ENCODE measurements at places on chromosomes 6 and 20. TPM values are rescaled to one million over a fixed set of nuclear protein-coding genes. Genes with fewer than 3 reads are reported as not detected.

- DNase-seq, result no peak
These were observed 9.9 kb upstream of the C6orf141 start for GRCh38 chr6:49540614-49541013.

- no peak for DNase-seq
These were observed 67.2 kb downstream of the DHX35 start for GRCh38 chr20:39029364-39029763.

GRCh38 chr6:70234561-70235236 lies 68.2 kb downstream of the COL9A1 start:
- DNase-seq, result no peak

DNA sequence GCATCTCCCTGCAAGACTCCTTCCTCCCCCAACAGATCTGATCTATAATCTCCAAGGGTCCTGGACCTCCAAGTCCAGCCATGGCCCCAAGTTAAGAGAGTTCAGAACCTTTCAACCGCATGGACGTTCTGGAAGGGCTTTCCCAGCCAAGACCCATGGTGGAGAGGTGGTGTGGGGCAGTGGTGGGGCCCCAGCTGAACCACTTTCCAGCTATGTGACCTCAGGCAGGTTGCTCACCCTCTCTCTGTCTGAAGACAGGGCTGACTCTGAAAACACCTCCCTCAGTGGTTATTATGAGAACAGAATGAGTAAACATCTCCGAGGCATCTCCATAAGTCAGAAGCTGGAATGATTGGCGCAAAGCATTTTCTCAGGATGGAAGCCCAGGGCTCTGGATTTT lies 887 bp downstream of the CLPS start:
- no peak for DNase-seq

DNA sequence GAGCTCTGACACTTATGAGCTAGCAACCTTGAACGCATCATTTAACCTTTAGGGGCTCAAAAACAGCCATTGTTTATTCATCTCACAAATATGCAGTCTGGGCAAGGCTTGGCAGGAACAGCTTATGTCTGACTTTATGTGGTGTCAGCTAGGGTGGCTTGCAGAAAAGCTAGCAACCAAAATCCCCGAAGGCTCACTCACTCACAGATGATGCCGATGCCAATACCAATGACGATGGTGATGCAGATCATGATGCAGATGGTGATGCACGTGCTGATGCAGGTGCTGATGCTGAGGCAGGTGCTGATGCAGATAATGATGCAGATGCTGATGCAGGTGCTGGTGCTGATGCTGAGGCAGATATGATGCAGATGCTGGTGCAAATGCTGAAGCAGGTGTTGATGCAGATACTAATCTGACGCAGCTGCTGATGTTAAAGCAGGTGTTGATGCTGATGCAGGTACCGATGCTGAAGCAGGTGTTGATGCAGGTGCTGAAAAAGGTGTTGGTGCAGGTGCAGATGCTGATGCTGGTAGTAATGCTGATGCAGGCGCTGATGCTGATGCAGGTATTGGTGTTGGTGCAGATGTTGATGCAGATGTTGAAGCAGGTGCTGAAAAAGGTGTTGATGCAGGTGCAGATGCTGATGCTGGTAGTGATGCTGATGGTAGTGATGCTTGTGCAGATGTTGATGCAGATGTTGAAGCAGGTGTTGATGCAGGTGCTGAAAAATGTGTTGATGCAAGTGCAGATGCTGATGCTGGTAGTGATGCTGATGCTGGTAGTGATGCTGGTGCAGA lies 195.6 kb downstream of the NFATC2 start:
- DNase-seq, result peak; percentile 74

- no peak for DNase-seq
These were observed 96.7 kb downstream of the SGK1 start for GRCh38 chr6:134221250-134221649.

DNA sequence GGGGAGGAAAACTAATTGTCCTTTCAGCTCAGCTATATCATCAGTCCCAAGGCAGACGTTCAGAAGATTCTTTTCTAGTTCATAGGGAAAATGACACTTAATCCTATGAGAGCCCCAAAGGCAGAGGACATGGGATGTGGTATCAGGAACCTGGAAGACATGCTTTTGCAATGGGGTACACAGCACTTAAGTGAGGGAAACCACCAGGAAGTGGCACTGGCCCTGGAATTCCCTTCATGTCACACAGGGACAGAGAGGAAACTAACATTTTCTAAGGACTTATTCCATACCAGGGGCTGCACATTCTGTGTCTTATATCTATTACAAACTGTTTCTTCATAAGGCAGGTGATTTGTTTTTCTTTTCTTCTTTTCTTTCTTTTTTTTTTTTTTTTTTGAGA lies 28.2 kb downstream of the VPS52 start:
- no peak for DNase-seq

GRCh38 chr20:23629542-23630391 lies 8.0 kb downstream of the CST3 start:
- no peak for DNase-seq

DNA sequence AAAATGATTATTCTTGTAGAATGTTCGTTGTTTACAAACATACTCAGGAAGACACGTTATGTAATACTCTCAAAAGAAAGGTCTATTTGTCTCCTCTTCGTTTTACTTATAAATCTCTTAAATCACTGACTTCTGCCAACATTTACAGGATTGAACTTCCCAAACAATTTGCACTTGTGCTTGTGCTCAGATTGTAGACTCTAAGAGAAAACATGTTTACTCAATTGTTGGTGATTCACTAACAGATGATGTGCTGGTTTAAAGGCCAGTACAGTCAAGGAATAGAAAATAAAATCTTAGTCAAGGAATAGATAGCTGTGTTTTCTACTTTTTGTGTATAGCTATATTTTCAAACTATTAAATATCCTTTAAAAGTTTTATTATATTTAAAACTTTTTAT lies 172.8 kb downstream of the GJA1 start:
- DNase-seq, result no peak

DNA sequence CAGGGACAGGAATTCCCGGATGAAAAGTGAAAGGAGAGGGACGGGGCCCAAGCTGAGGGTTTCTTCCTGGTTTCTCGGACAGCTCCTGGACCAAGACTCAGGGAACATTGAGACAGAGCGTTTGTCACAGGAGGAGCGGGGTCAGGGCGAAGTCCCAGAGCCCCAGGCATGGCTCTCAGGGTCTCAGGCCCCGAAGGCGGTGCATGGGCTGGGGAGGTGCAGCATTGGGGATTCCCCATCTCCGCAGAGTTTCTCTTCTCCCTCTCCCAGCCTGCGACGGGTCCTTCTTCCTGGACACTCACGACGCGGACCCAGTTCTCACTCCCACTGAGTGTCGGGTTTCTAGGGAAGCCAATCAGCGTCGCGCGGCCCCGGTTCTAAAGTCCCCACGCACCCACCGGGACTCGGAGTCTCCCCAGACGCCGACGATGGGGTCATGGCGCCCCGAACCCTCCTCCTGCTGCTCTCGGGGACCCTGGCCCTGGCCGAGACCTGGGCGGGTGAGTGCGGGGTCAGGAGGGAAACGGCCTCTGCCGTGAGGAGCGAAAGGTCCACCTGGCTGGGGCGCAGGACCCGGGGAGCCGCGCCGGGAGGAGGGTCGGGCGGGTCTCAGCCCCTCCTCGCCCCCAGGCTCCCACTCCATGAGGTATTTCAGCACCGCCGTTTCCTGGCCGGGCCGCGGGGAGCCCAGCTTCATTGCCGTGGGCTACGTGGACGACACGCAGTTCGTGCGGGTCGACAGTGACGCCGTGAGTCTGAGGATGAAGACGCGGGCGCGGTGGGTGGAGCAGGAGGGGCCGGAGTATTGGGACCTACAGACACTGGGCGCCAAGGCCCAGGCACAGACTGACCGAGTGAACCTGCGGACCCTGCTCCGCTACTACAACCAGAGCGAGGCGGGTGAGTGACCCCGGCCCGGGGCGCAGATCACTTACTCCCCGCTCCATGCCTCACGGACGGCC lies 54.6 kb upstream of the POLR1H start:
- no peak for DNase-seq

- DNase-seq, result no peak
These were observed 328.8 kb upstream of the MANEA start for GRCh38 chr6:95248499-95248898.

DNA sequence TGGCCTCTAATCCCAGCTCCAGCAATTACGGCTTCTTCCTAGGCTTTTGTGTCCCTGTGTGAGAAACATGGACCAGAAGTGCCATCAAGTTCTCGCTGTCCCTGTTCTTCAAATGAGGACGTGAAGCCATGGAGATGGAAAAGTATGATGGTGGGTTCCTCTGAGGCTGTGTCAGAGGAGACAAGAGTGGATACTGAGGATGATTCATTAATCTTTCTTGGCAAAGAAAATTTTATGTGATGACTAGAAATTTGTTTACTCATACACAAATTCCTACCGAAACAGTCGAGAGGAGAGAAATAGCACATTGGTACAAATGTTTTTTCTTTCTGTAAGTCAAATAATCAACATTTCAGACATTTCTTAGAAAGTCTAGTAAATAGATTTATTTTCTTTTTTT lies 35.0 kb upstream of the PNRC1 start:
- no peak for DNase-seq

GRCh38 chr6:4828187-4828698 lies 52.0 kb downstream of the CDYL start:
- no peak for DNase-seq

DNA sequence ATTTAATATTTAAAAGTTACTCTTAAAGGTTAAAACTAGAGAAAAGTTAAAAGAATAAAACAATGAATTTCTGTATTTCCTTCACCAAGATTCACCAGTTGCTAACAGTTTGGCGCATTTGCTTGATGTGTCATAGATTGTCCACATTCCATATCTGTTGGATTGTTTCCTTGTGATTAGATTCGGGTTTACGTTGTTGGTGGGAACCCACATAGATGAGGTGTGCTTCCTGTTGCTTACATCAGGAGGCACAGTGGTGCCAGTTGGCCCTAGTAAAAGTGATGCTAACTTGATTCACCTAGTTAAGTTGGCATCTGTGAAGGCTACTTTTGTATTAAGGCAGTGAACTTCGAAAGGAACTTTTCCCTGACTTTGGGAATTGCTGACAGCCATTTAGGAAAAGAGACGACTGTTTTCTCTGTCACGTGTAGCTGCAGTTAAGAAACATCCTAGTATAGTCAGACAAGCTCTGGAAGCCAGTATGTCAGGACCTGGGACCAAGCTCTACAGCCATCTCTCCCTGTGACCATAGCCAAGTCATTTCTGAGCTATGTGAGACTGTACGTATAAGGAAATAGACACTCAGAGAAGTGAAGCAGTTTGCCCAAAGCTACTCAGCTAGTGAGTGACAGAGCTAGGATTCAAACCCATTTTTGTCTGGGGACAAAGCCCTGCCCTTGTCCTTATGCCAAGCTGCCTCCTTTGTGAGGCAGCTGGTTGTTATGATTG lies 49.0 kb downstream of the PPARD start:
- DNase-seq, result peak; percentile 97

DNA sequence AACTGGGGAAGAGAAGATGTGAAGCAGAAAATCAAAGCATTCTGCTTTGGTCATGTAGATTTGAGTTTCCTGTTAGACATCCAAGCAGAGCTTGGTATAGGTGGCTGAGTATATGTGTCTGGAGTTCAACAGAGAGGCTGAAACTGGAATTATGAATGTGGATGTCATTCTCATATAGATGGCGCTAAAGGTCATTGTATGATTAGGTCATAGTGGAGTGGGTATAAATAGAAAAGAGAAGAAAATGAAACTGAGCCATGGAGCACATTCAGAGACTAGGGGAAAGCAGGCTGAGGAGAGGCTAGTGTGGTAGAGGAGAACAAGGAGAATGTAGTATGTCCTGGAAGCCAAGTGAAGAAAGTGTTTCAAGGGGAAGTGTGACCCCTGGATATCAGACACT lies 295.6 kb upstream of the PLN start:
- DNase-seq, result peak; percentile 27

GRCh38 chr6:5670811-5671561 lies 335.7 kb downstream of the NRN1 start:
- peak; percentile 7 for DNase-seq

GRCh38 chr6:165732696-165733488 lies 69.9 kb upstream of the PDE10A start:
- no peak for DNase-seq

- no peak for DNase-seq
These were observed 155.3 kb upstream of the EYA4 start for GRCh38 chr6:133085896-133086295.

GRCh38 chr6:158819977-158820622 lies 932 bp upstream of the EZR start:
- no peak for DNase-seq

GRCh38 chr6:166515072-166515810 lies 71.2 kb downstream of the RAMACL start:
- peak; percentile 92 for DNase-seq

GRCh38 chr6:42260396-42260888 lies 42.8 kb upstream of the MRPS10 start:
- peak; percentile 26 for DNase-seq

- DNase-seq, result no peak
These were observed 9.5 kb upstream of the NKX2-2 start for GRCh38 chr20:21523281-21523868.

DNA sequence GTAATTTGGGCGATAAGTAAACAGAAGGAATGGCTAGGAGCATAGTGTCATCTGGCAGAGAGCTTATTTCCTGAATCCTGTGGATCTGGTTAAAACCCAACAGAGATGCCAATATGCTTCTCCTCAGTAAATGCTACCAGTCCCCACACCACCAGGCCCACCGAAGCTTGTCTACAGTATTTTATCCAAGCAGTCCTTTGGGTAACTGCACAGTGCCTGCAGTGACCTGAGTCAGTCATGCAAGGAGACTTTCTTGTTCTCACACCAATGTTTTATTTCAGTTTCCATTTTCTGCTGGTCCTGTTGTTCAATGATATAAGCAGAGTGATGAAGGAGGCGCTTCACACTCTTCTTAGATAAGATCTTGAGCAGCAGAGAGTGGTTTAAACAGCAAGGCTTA lies 326.3 kb downstream of the RIMS1 start:
- DNase-seq, result no peak

GRCh38 chr6:149909701-149910470 lies 12.0 kb upstream of the RAET1E start:
- no peak for DNase-seq

DNA sequence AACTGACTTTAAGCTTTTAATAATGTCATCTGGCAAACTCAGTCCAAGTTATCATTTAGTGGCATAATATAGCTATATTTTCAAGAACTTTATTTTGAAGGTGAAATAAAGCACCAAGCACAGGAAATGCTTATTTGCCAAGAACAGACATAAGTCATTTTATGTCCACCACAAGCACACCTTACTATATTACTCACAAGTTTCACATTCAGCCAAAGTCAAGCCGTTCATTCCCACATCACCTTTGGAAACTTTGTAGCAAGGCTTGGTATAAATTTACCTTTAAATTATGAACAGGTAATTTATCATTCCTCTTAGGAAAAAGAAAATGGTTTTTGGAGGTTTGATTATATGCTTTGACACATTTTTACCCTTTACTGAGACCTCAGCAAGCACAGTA lies 236.8 kb upstream of the FKBP1C start:
- no peak for DNase-seq

CTSA gene
- 84.1 TPM for total RNA-seq

CLIC1 gene
- 1,400 TPM for total RNA-seq

ARHGAP40 gene
- 0.03 TPM for total RNA-seq

SCRT2 gene
- total RNA-seq, result not detected

MYLK2 gene
- total RNA-seq, result 1.0 TPM

PRDM13 gene
- not detected for total RNA-seq

ADGB gene
- not detected for total RNA-seq

PGBD1 gene
- 6.1 TPM for total RNA-seq

ACOT13 gene
- total RNA-seq, result 6.2 TPM

TCF15 gene
- total RNA-seq, result not detected

TGM3 gene
- not detected for total RNA-seq

CLPSL2 gene
- not detected for total RNA-seq

PDYN gene
- total RNA-seq, result not detected

PLCB4 gene
- 22.7 TPM for total RNA-seq

MTFR2 gene
- 3.9 TPM for total RNA-seq

MARCKS gene
- not detected for total RNA-seq

RNF8 gene
- total RNA-seq, result 23.8 TPM

ZNF133 gene
- total RNA-seq, result 8.6 TPM

LY86 gene
- not detected for total RNA-seq

Measured in HT1080 (cell line).